Left lung (tissue), 14 donors: ENCODE measurements at places on chromosomes 16 and 17. TPM values are rescaled to one million over a fixed set of nuclear protein-coding genes. Genes with fewer than 3 reads are reported as not detected.

GRCh38 chr17:82756166-82756565 is 4.3 kb downstream of the TBCD start:
- DNase-seq: no peak

Gene SLC16A13
- total RNA-seq: 9.5 TPM

Gene ACSM2A
- not detected for total RNA-seq

Gene PDE6G
- total RNA-seq: 1.3 TPM

DNA sequence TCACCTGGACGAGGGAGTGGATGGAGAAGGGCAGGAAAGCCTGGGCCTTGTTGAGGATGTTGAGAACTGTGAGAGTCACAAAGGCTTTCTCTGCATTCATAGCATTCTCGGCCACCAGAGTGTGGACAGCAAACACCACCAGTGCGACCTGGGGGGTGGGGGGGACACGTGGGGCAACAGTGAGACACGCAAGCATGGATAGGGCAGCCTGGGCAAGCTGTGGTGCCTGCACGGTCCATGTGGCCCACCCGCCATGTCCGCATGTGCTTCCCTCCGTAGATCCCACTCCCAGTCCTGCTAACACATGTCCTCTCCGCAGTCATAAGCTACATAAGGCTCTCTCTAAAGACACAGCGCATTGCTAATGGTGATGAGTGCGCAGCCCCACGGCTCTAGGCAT is 34.5 kb downstream of the ABCC6 start:
- no peak for DNase-seq

DNA sequence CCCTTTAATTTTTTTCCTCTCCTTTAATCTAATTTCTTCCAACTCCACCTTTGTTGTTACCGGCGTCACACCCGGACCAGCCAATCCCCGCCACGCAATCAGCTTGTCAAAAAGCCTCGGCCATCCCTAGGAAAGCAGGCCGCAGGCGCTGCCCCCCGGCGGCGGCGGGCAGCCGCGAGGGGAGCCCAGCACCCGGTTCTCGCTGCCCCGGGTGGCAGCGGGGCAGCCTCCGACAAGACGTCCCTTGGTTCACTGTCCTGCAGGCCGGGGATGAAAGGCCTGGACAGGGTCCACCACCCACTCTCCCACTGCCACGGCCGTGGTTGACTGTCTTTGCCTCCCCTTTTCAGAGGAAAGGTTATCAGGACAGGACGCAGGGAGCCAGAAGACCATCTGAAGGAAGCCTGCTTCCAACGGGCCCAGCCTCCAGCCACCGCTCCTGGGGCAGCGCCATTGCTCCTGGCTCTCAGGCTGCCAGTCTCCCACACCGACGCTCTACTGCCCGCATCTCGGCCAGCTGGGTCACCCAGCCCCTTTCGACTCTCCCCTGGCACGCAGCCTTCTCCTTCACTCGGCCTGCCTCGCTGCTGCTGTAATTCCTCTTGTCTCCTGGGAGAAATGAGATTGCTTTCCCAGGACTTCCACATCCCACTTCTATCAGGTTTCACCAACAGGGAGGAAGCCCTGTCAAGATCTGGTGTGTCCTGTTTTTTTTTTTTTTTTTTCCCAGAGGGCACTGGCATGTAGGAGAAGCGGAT is 2.8 kb upstream of the UBTF start:
- DNase-seq: peak; percentile 85

Gene KCNH6
- total RNA-seq: 0.41 TPM

Gene TSNAXIP1
- total RNA-seq: 4.4 TPM

- DNase-seq: peak; percentile 56
Measured at GRCh38 chr17:57032343-57032742, 52.7 kb upstream of the AKAP1 start.

Gene HIGD1B
- 17.1 TPM for total RNA-seq

GRCh38 chr16:49855280-49855821 is 561 bp downstream of the ZNF423 start:
- DNase-seq: peak; percentile 84

DNA sequence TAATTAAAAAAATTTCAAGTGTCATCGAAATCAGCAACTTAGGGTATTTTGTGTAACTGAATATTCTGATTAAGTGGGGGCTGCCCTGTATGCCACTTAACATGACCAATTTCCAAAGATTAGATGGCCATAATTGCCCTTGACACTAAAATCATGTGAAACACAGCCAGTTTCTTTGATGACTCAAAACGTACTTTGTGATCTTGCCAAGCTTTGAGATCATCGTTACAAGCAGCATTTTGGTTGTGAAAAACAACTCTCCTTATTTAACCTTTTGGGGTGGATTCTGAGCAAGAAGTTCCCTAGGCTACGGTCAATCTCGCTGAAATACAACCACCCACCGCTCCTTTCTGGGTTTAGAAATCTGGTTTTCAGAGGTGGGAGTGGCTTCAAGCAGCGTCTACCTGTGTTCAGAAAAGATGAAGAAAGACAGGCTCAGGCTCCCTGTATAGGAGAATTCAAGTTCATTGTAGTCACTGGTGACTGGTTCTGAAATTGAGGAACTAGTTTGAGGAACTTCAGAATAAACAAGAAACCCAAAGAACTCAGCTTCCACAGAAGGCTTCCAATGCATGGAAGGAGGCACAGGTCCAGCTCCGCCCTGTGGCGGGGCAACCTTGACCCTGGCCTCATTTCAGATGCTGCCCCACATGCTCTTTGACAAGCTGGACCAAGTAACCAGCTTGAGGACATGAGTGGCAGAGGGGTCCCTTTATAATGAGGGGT is 9.4 kb downstream of the MAP3K14 start:
- no peak for DNase-seq

- DNase-seq: no peak
Measured at GRCh38 chr17:17084317-17084835, 42.1 kb downstream of the MPRIP start.

DNA sequence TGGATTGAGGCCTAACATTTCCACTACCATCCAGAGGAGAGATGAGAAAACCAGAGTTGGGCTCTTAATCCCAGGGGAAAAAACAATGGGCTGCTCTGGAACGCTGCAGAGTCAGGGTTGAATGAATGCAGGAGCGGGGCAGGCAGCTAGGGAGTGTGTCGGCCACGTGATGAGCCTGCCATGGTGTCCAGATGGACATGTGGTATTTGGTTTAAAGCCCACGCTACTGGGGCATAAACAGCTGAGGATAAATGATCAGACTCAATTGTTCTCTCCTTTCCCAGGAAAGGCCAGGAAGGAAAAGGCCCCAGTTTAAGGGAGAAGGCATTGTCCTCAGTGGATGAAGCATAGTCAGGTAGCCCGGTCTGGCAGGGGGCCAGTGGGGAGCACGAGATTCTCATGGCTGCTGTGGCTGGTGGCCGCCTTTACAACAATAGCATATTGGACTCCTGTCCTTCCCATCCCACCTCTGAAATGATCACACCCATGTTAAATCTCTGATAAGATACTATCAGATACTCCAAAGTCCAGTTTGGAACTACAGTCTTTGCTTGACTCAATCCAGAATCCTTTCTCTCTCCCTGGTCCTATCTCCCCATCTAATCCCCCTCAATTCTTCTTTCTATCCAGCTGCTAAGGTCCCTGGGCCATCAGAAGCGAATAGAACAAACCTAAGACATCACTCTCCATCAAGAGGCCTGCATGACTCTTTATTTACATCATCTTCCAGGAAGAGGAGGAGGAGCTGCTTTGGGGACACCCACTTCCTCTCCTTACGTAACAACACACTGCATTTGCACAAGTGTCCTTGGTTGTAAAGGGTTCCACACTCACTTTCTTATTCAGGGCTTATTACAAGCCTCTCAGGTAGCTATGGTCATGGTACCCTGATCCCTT is 20.4 kb downstream of the CA4 start:
- no peak for DNase-seq

DNA sequence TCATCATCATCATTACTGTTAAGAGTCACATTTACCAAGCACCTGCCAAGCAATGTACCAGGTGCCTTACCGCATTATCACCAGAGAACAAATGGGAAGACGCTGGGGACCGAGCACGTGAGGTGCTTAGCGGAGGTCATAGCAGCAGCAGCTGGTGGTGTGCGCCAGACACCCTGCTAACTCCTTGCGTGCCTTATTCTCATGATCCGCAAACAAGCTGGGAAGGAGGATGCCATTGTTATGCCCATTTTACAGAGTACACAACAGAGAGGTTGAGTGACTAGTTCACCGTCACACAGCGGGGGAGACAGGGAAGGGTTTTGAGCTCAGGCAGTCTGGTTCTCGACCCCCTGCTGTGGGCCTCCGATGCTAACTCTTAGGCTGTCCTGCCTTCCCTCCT is 7.3 kb downstream of the ATP2A3 start:
- DNase-seq: no peak

DNA sequence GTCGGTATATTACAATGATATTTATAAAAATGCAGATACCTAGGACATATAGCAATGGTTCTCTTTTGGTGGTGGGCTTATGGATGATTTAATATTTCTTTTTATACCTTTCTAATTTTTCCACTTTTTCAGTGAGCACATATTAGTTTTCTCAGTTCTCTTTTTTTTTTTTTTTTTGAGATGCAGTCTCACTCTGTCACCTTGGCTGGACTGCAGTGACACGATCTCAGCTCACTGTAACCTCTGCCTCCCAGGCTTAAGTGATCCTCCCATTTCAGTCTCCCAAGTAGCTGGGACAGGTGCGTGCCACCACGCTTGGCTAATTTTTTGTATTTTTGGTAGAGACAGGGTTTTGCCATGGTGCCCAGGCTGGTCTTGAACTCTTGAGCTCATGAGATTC is 15.1 kb downstream of the MAP3K14 start:
- no peak for DNase-seq

GRCh38 chr17:4950746-4951204 is at the start of gene ENO3:
Gene ENO3 (plus strand): TSS chr17:4951119. CDS start chr17:4951830, 711 bp downstream.
- DNase-seq: no peak

GRCh38 chr17:56636265-56636664 is 42.8 kb downstream of the NOG start:
- DNase-seq: no peak

- DNase-seq: no peak
Measured at GRCh38 chr16:89741342-89742014, 20.1 kb downstream of the ZNF276 start.

DNA sequence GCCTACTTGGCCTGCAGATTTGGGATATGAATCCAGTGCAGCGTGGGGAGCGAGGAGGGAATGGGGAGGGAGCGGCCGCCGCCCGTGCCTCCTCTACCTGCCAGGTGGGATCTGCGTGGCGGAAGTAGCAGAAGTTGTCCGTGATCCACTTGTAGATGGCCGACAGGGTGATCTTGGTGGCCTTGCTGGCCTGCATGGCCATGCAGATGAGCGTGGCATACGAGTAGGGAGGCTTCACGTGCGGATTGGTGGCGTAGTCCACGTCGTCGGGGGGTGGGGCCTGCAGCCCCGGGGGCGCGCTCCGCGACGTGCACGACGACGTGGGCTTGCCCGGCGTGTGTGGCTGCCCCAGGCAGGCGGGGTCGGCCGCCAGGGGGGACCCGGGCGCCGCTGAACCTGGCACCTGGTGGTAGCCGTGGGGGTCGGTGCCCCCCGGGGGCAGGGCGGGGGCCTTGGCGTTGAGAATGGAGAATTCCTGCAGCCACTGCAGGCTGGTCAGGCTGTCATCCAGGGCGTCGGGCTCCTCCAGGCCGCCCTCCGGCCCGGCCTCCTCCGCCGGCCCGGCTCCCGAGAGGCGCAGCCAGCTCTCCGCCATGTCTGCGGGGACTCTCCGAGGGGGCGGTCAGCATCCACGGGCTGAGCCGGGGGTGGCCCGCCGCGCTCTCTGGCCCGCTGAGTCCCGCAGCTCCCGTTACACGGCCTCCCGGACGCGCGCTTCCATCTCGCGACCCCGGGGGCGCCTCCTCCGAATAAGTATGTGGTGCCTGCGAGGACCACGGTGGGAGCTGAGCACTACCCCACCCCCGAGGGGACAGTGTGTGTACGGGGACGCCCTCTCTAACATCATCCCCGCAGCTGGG is 1.0 kb downstream of the FOXJ1 start:
- no peak for DNase-seq

DNA sequence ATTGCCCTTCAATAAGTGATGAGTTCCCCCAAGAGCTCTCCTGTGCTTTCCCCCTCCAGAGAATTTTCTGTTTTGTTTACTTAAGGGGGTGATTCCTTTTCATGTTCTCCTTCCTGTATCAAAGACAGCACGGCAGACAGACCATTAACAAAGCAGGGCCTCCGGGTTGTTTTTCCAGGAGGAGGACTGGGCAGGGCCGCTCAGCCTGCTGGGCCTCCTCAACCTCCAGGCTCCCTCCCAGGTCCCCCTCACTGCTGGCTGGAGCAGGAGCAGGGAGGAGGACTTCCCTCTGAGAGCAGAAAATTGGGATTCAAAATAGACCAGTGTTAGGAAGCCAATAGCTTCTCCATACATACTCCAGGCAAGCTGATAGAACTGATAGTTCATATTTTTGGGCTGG is 20.4 kb downstream of the SDK2 start:
- no peak for DNase-seq

DNA sequence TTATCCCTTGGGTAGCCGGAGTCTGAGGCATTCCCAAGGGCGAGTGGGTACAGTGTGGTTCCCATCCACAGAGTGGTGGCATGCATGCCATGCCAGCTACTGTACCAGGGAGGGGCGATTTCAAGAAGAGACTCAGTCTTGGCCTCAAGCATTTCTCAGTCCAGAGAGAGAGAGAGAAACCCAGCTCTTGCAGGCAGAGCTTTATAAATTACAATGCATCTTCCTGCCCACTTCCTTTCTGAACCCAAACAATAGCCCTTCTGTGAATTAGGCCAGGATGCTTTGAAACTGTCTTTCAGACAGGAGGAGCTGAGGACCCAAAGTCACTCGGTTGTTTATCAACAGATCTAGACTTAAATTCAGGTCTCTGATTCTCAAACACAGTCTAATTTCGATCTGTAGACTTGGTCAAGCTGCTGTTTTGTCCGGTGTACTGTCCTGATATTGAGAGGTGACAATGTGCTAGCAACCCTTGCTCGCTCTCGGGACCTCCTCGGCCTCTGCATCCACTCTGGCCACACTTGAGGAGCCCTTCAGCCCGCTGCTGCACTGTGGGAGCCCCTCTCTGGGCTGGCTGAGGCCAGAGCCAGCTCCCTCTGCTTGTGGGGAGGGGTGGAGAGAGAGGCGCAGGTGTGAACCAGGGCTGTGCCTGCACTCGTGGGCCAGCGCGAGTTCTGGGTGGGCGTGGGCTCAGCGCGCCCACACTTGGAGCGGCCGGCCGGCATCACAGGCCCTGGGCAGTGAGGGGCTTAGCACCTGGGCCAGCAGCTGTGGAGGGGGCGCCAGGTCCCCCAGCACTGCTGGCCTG is 408.0 kb downstream of the UTP18 start:
- DNase-seq: no peak

- peak; percentile 53 for DNase-seq
Measured at GRCh38 chr16:88069397-88070168, 118.3 kb downstream of the BANP start.

Gene DVL2
- total RNA-seq: 36.9 TPM

DNA sequence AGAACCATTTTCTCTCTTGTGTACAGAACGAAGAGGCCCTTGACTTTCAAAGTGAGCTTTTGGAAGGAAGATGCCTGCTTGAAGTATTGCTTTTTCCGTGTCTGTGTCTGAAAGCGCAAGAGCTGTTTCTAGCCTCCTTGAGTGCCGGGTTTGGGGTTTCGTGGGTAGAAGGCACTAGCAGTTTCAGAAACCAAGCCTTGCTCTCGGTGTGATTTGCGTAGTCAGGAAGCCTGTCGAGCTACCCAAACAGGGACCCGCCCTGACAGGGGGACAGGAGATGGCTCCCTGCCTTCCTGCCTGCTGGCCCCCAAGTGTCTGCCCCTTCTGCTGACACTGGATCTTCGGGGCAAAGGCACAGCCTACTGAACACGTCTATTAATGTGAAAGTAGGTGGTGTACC is 322.0 kb downstream of the MAF start:
- no peak for DNase-seq
